ENCODE measurements at places on chromosomes 7 and 10. TPM values are rescaled to one million over a fixed set of nuclear protein-coding genes. Genes with fewer than 3 reads are reported as not detected.

GRCh38 chr10:91774571-91774970, 23.7 kb upstream of the TNKS2 start:
- DNase-seq = no peak

DNA sequence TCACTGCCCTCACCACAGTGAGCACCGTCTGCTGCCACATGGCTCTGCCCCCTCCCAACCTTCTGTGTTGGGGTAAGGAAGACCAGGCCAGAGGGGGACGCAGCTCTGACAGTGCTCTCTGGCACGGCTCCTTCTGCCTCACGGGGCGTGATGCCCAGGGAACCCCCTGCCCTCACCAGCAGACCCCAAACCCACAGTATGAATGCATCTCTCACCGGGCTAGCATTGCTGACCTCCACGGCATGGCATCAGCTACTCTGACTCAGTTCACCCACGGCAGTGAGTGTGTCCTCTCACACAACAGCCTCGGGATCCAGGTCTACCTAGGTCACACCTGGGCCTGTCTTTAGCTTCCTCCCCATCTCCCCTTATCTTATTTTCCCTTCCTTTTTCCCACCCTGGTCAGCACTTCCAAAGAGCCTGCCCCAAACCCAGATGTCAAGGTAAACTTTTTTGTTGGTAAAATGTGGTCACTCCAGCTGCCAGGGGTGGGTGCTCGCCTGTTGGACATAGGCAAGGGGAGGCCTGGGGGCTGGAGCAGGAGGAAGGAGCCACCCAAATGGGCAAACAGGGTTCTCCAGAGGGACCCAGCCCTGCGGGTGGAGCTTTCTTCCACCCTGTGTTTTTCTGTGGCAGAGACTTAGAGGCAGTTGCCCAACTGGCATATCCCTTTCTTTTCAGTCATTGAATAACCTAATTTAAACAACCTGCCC, 4.4 kb downstream of the CALML3 start:
- no peak for DNase-seq

Gene GPR26
- 0.01 TPM for polyA plus RNA-seq

DNA sequence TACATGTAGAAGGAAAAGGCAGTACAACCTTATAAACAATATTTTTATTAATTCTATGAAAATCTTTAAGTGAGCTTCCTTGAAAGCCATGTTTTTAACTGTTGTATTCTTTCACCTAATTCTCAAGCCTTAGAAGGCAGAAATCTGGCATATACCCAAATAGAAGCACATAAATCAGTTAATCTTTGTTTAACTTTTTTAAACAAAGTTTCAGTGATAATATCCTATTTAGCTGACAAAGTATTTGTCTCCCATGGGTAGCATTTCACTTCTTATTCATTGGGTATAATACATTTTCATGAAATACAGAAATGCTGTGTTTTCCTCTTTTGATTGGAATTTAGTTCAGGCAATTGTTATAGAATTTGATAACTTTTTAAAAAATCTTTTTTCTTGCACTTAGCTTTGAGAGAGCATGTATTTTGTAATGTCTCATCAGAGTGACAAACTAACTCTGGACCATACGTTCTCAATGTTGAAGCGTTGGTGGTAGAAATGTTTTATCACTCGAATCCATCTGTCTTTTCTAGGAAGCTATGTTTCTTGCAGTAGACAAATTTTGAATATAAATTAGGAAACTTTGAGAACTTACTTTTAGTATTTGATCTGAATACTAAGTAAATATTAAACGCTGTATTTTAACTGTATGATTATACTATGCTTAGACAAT, 78.1 kb downstream of the CREM start:
- DNase-seq = no peak

- DNase-seq = no peak
Measured at GRCh38 chr7:151838072-151838471, 38.8 kb downstream of the PRKAG2 start.

DNA sequence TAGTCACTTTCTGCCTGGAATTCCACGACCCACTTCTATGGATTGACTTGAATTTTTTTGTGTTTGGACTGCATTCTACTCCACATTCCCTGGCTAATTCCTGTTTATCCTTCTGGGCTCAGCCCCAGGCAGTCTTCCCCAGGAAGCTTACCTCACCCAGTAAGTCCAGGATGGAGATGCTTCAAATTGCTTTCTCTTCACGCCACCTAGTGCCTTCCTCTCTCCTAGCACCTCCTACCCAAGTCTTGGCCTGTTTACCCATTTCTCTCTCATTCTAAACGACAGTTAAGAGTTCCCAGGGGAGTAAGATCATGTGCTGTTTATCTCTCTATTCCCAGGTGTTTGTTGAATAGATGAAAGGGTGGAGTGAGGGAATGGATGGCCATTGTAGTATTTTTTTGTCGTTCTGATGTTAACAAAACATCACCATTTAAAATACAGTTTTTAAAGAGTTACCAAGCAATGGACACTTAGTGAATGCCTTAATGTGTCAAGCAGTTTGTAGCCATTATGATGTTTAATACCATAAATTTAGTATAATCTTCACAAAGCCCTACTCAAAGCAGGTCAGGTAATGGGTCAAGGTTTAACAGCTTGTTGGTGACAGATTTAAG, 45.5 kb upstream of the TARP start:
- no peak for DNase-seq

- no peak for DNase-seq
Measured at GRCh38 chr10:96305019-96305418, 785 bp downstream of the DNTT start.

GRCh38 chr7:117118579-117119180, 165.4 kb downstream of the ST7 start:
- no peak for DNase-seq

GRCh38 chr10:78464856-78465267, 431.2 kb downstream of the RPS24 start:
- DNase-seq = no peak

- no peak for DNase-seq
Measured at GRCh38 chr7:97003262-97004246, 1.8 kb upstream of the DLX6 start.

DNA sequence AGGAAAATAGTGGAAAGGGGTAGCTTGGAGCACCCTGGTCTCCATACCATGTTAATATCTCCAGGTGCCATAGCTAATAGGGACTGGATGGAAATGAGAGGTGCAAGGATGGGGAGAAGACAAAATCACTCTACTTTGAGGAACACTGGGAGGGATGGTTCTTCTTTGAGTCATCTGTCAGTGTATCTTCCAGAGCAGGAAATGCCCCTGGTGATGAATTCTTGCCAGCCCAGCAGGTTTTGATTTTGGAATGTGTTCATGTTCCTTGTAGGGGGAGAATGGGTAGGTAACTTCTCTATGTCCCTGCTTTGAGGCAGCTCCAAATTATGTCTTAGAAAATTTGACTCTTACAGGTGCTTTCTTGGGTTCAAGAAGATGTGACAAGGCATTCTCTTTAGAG, 177.0 kb upstream of the GLI3 start:
- DNase-seq = no peak

Gene ITPRID1
- not detected for polyA plus RNA-seq

GRCh38 chr10:130808686-130809085, 502.8 kb downstream of the TCERG1L start:
- DNase-seq = no peak

DNA sequence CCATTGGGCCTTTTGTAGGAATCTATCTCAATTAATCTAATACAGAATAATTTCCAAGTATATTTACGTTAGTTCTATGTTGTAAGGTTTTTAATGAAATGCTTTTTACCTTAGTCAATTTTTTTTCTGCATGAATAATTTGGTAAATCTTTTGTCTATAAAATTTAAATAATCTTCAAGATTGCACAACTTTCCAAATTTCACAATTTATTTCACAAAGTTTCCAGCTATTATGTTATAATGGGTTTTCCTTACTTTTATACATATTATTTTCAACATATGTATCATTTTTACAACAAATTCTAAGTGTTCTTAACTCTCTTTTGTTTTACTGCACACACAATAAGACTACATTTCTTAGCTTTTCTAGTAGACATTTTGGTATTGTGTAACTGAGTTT, 470.7 kb downstream of the ETV1 start:
- no peak for DNase-seq

- DNase-seq = no peak
Measured at GRCh38 chr10:110303681-110304080, 1.0 kb downstream of the SMNDC1 start.

Gene OR6V1
- polyA plus RNA-seq = not detected

DNA sequence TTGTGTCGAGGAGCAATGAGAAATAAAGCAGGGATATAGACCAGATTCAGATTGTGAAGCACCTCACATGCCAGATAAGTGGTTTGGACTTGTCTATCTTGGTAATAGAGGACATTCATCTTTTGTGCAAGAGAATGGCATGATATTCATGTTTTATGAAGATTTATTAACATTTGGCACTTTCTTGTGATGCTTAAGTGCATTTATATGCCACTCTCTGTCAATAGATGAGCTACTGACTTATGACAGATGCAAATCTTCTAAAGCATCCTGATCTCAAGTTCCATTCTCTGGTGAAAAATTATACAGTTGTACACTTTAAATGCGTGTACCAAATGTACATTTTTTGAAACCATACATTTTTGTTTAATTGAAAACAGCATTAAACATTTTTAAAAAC, 415.3 kb downstream of the SORCS3 start:
- no peak for DNase-seq

Gene GTF2IRD2
- polyA plus RNA-seq = 19.4 TPM

GRCh38 chr10:51369903-51370302, 295.6 kb downstream of the PRKG1 start:
- no peak for DNase-seq

Gene GHRHR
- polyA plus RNA-seq = 0.34 TPM

Gene RBM17
- polyA plus RNA-seq = 140 TPM

GRCh38 chr7:113071465-113071864, 15.2 kb downstream of the GPR85 start:
- no peak for DNase-seq

- DNase-seq = no peak
Measured at GRCh38 chr10:61592581-61592980, 70.1 kb upstream of the CABCOCO1 start.
